CD4-positive, alpha-beta T cell treated with Interleukin-2 at 100 ng/mL for 4 hours (primary cell): ENCODE measurements at places on chromosomes 2 and 18.

GRCh38 chr18:79644006-79644665 lies 35.5 kb upstream of the CTDP1 start:
- DNase-seq, result peak; percentile 65

DNA sequence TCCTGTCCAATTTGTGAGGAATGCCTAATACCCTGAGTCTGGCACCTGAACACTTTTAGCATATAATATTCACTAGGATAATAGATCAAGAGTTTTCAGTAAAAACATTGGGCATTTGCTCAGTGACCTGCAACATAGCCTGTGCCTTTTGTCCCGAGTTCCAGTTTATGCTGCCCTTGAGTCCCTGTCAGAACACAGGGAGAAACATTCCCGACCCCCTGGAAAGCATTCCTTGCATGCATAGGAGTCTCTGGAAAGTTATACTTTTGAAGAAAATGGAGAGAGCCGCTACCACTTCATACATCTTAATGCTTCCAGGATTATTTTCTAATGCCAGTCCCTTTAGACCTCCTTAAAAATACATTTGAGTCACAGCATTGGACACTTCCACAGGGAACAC lies 107.3 kb downstream of the PLCL1 start:
- DNase-seq, result no peak

GRCh38 chr2:16767789-16768476 lies 102.3 kb upstream of the CYRIA start:
- DNase-seq, result no peak

DNA sequence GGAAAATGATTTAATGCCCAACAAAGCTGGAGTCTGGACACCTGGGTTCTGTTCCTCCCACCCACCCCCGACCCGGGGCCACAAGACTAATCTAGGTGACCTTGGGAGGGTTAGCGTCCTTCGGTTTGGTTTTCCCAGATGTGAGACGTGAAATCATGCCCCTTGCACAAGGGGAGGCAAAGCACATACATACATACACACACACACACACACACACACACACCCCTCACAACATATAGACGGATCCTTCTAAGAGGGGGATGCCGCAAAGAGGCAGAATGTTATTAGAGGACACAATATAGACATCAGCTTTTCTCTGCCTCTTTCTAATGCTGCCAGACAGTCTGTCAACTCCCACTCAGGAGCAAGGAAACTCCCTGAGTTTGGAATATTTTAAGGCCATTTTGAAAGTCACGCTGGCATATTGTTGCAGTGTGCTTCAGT lies 616 bp upstream of the RBMS1 start:
- DNase-seq, result no peak

DNA sequence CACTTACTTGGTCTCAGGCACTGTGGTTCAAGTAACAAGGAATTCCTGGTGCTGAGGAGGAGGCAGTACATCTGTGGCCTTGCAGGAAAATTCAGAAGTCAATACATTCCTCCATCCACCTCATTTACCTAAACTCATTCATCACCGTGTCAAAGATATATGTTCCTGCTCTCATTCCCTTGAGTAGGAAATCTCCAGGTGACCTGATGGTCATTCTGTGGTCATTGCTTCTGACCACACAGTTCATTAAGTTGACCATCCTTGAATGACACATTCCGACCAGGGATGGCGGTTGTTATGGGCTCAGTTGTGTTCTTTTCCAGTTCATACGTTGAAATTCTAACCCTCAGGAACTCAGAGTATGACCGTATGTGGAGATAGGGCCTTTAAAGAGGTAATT lies 2.1 kb upstream of the STK17B start:
- DNase-seq, result no peak

DNA sequence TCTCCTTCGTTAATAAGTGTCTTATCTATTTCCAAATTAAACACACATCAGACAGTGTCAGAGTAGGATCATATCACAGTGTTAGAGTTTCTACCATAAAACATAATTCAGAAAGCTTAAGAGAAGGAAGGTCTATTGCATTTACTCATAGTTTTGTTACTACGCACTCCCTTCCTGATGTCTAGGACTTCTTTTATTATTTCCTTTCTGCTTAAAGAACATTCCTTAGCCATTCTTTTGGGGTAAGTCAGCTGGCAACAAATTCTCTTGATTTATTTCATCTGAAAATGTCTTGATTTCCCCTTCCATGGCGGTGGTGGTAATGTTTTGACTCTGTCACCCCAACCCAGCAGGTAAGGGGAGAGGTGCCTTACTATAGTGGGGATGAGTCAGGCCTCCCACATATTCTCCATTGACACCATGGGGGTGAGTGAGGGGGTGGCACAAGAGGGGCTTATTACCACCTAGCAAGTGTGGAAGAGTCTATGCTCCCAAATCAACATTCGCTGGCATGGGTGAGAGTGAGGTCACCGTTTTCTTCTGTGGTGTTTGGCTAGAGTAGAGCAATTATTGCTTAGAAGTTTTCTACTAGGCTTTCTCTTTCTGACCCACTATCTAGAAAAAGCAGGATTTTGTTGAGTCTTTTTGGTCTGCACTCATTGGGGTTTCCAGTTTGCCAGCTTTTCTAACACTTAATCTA lies 29.9 kb downstream of the ABCB11 start:
- no peak for DNase-seq

- no peak for DNase-seq
These were observed 398 bp downstream of the INPP5D start for GRCh38 chr2:233060501-233060979.

GRCh38 chr2:182330451-182331305 lies 96.2 kb downstream of the PDE1A start:
- DNase-seq, result no peak

- no peak for DNase-seq
These were observed 78.1 kb downstream of the CERKL start for GRCh38 chr2:181578829-181579228.

DNA sequence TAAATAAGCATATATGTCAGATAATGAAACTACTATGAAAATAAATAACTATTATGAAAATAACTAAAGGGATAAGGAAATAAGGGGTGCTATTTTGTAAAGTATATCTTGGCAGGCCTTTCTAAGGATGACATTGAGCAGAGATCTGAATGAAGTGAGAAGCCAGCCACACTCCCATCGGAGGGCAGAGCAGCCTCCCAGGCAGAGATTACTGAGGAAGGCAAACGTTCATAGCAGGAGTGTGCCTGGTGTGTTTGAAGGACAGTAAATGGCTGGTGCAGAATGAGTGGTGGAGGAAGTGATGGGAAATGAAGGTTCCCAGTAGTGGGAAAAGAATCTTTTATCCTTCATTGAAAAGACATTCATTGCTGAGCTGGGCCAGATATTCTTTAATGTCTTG lies 62.5 kb downstream of the SPHKAP start:
- no peak for DNase-seq

- DNase-seq, result no peak
These were observed 46.9 kb upstream of the NDUFV2 start for GRCh38 chr18:9055626-9056025.

DNA sequence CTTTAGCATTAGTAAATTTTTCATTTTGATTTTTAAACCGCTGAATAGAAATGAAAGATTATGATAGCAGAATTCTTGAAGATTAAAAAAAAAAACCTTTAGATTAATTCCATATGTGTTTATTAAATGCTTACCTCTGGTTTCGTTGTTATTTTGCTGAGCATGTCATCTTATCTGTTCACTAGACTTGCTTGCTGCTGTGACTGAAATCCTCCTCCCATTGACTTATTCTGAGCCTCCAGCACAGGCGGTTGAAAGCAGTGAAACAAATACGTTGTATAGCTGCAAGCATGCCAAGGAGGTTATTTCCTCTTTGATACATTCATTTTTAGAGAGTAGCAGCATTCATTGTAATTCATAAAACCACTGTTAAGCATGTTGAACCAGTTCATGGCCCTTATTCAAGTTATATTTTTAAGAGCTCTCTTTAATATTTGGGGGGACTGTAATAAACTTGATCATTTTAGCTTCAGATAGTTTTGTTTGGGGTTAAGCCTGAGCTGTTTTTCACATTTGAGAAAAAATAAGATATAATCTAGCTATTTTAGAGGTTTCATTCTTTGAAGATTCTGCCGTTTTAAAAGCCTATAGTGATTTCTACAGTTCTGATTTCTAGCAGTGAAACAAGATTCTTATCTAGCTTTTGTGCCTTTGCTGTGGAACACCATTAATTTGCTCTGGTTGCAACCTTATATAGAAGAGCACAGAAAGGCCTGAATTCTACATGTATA lies at the start of gene HTR2B:
TSS of gene HTR2B (minus strand) at position 205 of the 731 bp plus-strand sequence. CDS start 1,278 bp downstream, outside the sequence.
- no peak for DNase-seq

GRCh38 chr2:99181624-99182000 lies 628 bp downstream of the MRPL30 start:
- no peak for DNase-seq

GRCh38 chr2:48812416-48812815 lies 56.9 kb upstream of the LHCGR start:
- DNase-seq, result no peak

DNA sequence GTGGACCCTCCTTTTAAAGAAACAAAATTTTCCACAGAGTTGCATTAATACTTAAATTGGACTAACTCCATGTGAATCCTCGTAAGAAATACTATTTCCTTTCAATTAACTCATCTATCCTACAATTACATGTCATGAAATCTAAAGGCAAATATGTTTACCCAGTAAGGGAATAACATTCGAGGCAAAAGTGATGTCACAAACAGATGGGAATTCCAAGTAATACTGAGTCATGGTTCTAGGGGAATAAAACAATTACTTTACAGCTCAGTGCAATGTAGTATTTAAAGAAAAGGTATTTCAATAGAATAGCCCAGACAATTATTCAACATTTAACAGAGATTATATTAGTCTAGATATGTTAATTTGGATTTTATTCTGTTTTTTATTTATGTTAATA lies 205.8 kb downstream of the ZNF385B start:
- DNase-seq, result no peak

DNA sequence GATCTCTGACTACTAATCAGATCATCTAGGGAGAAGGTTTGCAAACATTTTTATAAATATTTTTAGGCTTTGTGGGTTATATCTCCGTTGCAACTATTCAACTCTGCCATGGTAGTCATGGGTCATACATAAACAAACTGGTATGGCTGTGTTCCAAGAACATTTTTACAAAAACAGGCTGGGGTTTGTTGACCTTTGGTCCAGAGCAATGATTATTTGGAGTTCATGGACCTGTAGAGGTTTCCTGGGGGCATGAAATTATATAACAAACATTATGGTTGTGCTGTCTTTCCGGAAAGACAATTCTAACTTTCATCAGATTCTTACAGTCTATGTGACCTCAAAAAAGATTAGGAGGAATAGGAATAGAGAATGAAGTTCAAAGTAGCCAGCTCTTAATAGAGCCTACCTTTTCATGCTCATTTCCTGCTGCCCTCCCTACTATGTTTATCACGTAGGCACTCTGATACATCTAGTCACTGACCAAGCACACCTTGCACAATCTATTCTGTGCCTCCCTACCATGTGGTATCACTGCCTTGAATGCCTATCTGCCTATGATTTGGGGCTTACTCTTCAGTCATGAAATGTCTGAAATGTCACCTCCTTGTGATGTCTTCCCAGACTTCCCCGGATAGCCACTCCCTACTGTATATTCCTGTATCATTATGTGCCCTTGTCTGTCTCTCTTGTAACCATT lies 102.4 kb upstream of the SCN1A start:
- no peak for DNase-seq

- no peak for DNase-seq
These were observed 5.9 kb upstream of the EFEMP1 start for GRCh38 chr2:55929476-55929875.

DNA sequence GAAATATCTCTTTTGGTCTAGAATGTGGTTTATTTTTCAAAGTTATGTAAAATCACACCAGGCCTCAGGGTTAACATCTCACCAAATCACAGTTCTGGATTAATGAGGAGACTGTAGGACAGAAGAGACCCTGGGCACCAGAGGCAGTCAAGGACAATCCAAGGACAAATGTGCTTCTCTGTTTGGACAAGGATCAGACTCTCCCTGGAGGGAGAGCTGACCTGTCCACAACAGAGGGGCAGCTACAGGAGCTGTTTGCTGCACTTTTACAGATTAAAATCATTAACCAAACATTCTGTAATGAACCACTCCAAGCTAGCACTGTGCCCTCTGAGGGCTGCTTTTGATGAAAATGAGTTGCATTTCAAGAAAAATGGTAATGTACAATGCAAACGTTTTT lies 690.6 kb upstream of the SLC8A1 start:
- no peak for DNase-seq

DNA sequence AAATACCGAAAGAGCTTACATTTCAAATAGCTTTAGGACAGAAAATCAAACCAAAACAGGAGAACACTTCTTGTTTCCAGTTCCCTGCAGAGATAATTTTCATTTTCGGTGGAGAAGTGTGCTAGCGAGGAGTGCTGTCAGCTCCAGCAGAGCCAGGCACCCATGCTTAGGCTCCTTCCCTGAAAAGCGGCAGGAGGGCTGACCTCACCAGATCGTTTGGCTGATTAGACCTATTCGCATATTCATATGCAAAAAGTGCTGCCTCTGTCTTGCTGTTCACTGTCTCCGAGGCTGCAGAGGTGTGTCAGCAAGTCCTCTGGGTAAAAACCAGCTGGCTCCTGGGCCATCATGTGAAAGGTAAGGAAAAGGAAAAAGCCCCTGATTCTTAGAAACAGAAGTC lies 225.8 kb upstream of the COPS8 start:
- no peak for DNase-seq

DNA sequence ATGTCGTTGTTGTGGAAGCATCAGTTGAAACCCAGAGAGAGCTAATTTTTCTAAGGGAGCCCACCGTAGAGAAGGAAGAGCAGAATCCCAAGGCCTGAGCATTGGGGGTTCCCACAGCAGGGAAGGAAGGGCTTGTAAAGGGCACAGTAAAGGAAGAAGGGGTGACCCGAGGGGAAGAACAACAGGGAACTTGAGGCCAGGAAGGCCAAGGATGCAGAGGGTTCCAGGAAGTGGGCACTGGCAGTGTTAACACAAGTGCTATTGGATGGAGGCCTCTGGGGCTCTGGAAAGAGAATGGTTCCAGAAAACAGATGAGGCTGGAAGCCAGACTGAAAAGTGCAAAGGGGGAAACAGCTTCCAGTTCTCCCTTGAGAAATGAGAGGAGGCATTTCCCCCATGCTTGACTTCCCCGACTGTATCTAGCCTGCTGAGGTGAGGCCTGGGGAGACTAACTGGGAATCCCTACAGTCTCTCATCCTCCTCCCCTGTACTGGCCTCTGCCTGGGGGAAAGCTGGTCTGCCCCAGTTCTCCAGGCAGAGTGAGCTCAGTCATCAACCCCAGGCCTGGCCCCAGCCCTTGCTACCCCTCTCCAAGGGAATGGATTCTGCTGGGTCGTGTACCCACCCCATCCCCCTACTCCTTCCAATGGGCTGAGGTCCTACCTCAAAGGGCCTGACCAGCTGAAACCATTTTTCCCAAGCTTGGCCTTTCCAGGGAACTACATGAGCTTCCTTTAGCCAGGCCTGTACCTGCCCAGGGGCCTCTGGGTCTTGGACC lies 43.2 kb upstream of the MRPL33 start:
- DNase-seq, result no peak

- DNase-seq, result no peak
These were observed 350.0 kb downstream of the RND3 start for GRCh38 chr2:150137338-150138069.
